GM23338 (cell line): ENCODE measurements at places on chromosomes 6 and 20. TPM values are rescaled to one million over a fixed set of nuclear protein-coding genes. Genes with fewer than 3 reads are reported as not detected.

DNA sequence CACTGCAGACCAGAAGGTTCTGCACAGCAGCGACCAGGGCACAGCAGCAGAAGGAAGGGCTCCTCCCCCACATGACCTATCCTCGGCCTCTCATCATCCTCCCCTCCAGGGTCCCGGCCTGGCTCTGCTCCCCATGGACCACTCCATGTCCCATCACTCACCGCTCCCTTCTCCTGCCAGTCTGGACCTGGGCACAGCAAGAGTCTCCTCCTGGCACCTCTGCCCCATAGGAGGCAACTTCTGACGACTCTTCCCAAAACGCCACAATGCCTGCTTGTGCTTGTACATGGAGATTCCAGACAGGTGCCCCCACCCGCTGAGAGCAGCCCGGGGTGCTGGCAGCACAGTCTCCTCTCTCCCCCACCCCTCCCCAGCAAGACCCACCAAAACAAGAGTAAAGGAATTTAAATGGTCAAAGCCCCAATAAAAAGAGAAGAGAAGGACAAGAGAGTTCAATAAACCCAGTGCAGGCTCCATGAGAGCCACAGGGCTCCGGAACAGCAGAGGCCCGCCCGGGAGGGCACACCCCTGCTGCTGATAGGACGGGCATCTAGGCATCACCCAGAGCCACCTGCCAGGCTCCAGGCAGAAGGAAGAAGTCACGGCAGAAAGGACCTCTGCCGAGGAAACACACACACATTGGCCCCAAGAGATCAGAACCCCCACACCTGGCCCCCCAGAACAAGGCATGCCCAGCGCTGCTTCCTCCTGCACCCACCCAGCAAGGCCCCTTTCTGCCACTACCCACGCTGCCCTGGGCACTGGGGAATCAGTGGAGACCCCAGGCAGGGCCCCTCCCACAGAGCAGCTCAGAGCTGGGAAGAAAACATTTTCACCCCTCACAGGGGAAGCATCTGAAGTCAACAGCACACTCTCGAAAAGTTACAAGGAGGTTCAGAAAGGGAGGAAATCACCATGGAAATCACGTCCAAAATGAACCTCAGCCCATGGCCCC, 15.2 kb downstream of the TAF4 start:
- peaks cover 21% of the 10 kb centered on the region for H3K4me1 ChIP-seq
- H3K27me3 ChIP-seq = no peaks in the 10 kb centered on the region
- no peak for DNase-seq
- no peaks in the 10 kb centered on the region for H3K36me3 ChIP-seq
- no peak overlapping the region for H3K4me3 ChIP-seq

- no peak for DNase-seq
- H3K4me1 ChIP-seq = no peaks in the 10 kb centered on the region; the same call in 1 of the 2 replicates
- no peaks in the 10 kb centered on the region for H3K36me3 ChIP-seq
These were observed 35.6 kb upstream of the TGM3 start for GRCh38 chr20:2260250-2260649.

DNA sequence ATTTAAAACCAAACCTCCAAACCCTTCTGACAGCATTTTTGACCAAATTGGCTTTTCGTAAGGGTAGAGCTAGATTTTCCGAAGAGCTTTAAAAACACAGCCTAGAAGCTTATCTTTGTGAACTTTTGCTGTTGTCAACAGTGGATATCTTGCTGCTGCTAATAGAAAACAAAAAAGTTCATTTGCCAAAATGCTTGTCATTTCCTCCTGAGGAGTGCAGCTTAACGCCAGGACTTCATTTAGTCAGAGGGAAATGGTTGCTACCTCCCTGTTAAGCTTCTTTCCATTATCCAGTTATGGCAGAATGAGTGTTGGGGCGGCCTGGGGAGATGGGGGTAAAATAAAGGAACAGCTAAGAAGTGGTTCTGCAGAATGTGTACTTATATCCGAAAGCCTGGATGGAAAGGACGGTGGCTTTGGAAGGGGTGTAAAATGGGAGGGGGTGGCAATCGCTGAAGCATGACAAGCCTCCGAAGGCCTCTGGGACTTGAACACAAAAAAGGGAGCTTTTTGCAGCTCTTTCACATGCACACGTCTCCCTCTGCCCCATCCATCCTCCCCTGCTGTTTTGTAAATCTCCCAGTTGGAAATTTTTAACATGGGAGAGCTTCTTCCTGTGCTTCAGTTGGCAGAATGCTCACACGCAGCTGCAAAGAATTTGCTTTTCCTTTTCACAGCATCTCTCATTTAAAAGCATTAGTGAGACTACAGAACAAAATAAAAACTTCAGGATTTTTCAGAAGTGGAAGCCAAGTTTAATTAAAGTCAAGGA, 22.5 kb downstream of the JARID2 start:
- peak; percentile 81 for DNase-seq
- H3K4me3 ChIP-seq = peak overlapping the region; percentile 43
- H3K4me1 ChIP-seq = peaks cover 97% of the 10 kb centered on the region
- H3K36me3 ChIP-seq = no peaks in the 10 kb centered on the region
- peak overlapping the region; percentile 90 for H3K27ac ChIP-seq
- no peaks in the 10 kb centered on the region for H3K27me3 ChIP-seq

The CGA gene
- not detected in 2 replicates for polyA plus RNA-seq

DNA sequence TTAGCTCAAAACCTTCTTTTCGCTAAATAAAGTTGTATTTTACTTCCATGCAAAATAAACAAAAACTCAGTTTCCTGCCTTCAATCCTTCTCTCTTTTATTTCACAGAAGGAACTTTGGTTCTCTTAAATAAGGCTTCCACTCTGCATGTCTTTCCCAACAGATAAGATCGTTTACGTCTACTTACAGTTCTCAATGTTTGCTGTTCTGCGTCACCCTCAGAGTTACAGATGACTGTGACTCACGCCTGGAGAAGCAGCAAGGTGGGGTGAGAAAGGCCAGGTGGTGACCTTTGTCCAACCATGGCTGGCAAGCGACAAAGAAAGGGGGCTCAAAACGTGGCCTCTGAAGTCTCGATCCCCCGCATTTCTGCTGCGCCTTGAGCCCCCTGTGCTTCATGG, 51.4 kb upstream of the RPS6KA2 start:
- H3K4me1 ChIP-seq = no peaks in the 10 kb centered on the region
- H3K27ac ChIP-seq = no peak overlapping the region
- H3K4me3 ChIP-seq = no peak overlapping the region
- H3K27me3 ChIP-seq = no peaks in the 10 kb centered on the region
- no peak for DNase-seq

GRCh38 chr6:3661390-3661789, 90.1 kb downstream of the PXDC1 start:
- no peaks in the 10 kb centered on the region for H3K27me3 ChIP-seq
- H3K4me1 ChIP-seq = peaks cover 17% of the 10 kb centered on the region
- DNase-seq = no peak

The GHRH gene
- 0.40 TPM in 1 of 2 replicates, not detected in the other for polyA plus RNA-seq

GRCh38 chr20:58173930-58174707, 54.3 kb downstream of the ANKRD60 start:
- H3K4me3 ChIP-seq = no peak overlapping the region
- H3K27me3 ChIP-seq = peaks cover 7% of the 10 kb centered on the region; the same call in 1 of the 2 replicates
- peaks cover 14% of the 10 kb centered on the region for H3K4me1 ChIP-seq
- no peak overlapping the region for H3K27ac ChIP-seq
- H3K36me3 ChIP-seq = no peaks in the 10 kb centered on the region

GRCh38 chr20:54103762-54104600, 33.6 kb upstream of the BCAS1 start:
- no peak overlapping the region for H3K27ac ChIP-seq
- H3K36me3 ChIP-seq = no peaks in the 10 kb centered on the region
- no peak overlapping the region for H3K4me3 ChIP-seq
- no peaks in the 10 kb centered on the region for H3K27me3 ChIP-seq
- no peak for DNase-seq

The AVP gene
- polyA plus RNA-seq = 0.60 and 1.4 TPM in 2 replicates

DNA sequence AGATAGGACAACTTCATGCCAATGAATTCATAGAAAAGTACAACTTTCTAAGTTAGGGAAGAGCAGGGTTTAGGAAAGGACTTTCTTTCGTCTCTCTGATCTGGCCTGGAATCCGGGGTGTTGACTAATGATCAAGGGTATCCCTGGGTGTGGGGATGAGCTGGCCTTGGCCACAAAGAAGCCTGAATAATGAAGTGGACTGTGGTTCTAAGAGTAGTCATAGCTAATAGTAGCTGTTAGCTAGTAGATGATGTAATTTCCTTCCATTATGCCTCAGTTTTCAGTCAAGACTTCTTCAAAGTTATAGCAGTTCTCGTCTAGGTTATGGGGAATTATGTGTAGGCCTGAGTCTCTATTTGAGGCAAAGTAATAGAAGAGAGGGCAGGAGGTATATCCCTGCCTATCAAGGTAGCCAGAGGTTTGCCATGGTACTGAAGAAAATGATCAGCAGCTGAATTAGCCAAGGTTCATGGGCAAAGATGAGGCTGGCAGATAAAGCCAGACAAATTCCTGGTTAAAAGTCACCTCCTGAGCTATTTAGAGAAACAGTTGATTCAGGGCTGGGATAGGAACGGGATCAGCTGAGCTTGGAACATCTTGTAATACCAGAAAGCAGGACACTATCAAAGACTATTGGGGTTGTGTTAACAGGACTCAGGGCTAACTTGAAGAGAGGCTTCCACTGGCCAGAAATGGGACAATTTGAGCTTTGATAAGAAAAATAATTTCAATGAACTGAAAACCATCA, 18.7 kb upstream of the TRPC4AP start:
- no peaks in the 10 kb centered on the region for H3K27me3 ChIP-seq
- no peaks in the 10 kb centered on the region; the same call in 1 of the 2 replicates for H3K36me3 ChIP-seq
- no peaks in the 10 kb centered on the region for H3K4me1 ChIP-seq
- no peak for DNase-seq
- H3K4me3 ChIP-seq = no peak overlapping the region
- H3K27ac ChIP-seq = no peak overlapping the region

DNA sequence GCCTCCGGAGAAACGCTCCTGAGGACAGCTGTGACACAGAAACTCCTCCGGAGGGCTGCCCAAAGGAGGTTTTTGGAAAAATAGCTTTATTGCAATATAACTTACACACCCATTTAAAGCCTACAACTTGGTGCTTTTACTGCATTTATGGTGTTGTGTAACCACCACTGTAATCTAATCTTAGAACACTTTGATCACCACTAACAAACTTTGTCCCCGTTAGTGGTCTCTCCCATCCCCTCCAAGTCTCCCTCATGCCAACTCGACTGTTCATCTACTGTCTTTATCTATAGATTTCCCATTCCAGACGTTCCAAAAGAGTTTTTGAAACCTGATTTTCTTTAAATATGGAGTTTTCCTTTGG, 62.8 kb downstream of the SYNJ2 start:
- no peak for DNase-seq
- H3K4me3 ChIP-seq = no peak overlapping the region
- no peaks in the 10 kb centered on the region for H3K36me3 ChIP-seq
- no peaks in the 10 kb centered on the region for H3K27me3 ChIP-seq
- H3K4me1 ChIP-seq = no peaks in the 10 kb centered on the region
